ENCODE measurements at places on chromosomes 2 and 18.

- DNase-seq, result no peak
Observed at GRCh38 chr2:27078267-27079194, at the start of gene EMILIN1. Gene EMILIN1 (plus strand): TSS chr2:27078615. CDS start chr2:27079066, 451 bp downstream.

- DNase-seq, result no peak
Observed at GRCh38 chr2:136129601-136130000, 11.7 kb upstream of the CXCR4 start.

DNA sequence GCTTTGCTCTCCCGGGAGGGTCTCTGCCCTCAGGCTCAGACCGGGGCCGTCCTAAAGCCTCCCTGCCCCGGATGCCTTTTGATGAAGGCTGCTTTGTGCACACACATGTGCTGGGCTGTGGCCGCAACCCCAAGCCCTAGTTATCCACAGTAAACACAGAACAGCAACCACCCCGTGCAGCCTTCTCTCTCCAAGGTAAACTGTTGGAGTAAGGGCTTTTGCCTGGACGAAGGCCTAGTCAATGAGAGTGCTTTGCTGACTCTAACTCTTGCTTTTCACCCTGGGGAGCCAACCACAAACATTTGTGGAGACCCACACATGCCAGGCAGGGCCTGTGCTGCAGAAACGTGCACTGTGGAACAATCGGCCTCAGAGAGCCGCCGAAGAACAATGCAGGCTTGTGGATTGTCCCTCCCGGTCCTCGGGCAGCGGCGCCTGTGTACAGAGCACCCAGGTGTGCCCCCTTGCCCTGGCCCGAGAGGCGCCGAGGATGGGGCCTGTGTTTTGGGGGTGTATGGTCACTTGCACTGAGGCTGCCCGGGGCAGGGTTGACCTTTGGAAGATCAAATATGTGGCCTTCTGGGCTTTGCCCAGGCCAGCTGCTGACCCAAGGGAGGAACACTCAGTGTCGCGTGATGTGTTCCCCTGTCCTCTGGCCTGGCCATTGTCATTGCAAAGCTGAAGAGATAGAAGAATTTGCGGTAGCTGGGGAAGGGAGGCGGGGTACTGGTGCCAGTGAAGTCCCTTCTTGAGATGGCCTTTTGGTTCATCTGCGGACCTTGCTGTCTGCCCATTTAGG is 37.0 kb downstream of the CTIF start:
- no peak for DNase-seq

DNA sequence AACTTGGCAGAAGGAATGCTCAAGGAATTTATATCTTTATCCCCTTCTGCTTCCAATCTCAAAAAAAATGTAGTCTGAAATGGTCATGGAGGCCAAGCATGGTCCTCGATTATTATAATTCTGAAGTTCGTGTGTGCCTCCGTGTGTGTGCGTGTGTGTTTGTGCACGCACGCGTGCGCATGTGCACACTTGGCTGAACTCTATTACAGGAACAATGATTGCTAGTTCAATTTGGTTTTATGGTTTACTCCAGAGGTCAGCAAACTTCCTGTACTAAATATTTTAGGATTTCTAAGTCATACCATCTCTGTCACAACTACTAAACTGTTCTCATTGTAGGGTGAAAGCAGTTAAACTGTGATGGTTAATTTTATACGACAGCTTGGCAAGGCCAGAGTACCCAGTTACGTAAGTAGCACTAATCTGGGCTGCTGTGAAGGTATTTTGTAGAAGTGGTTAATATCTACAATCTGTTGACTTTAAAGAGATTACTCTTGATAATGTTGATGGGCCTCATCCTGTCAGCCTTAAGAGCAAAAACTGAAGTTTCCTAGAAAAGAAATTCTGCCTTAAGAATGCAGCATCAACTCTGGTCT is 5.8 kb upstream of the MARCHF7 start:
- DNase-seq, result no peak

- DNase-seq, result peak; percentile 16
Observed at GRCh38 chr2:149908726-149909683, 321.4 kb upstream of the MMADHC start.

DNA sequence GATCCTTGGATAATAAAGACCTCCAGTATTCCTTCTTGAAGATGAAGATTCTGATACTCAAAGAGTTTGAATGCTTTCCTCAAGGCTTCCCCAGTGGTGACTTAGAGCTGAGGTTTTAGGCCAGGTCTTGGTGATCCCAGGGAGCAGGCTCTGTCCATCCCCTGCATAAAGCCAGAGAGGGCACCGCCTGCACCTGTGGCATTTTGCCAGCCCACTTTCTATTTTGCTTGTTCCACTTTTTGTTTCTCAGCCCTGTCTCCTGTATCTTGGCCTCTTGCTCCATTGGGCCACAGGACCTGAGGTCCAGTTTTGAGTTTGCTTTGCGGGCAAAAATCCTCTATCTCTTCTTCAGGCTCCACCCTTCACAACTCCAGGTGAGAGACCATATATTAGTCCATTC is 6.7 kb upstream of the SCYGR1 start:
- DNase-seq, result no peak

GRCh38 chr18:3649633-3650426 is 199.9 kb downstream of the TGIF1 start:
- DNase-seq, result no peak
